ENCODE measurements at places on chromosomes 3 and 15.

GRCh38 chr15:85706779-85707518, 87.8 kb downstream of the KLHL25 start:
- DNase-seq, result peak; percentile 79

GRCh38 chr3:42037318-42037945, 53.7 kb upstream of the TRAK1 start:
- DNase-seq, result no peak

- DNase-seq, result no peak
Observed at GRCh38 chr3:122598556-122598955, 21.1 kb downstream of the PARP15 start.

- no peak for DNase-seq
Observed at GRCh38 chr3:143951351-143951971, 20.2 kb upstream of the DIPK2A start.

- DNase-seq, result no peak
Observed at GRCh38 chr15:99101501-99101900, 3.4 kb upstream of the SYNM start.

- peak; percentile 35 for DNase-seq
Observed at GRCh38 chr3:134852893-134853351, 57.9 kb downstream of the EPHB1 start.
